ENCODE measurements at places on chromosomes 16 and 17.

GRCh38 chr16:74477226-74477625 lies 55.9 kb upstream of the CLEC18B start:
- DNase-seq = no peak

- DNase-seq = no peak
Observed at GRCh38 chr17:65143889-65144604, 6.9 kb downstream of the RGS9 start.

DNA sequence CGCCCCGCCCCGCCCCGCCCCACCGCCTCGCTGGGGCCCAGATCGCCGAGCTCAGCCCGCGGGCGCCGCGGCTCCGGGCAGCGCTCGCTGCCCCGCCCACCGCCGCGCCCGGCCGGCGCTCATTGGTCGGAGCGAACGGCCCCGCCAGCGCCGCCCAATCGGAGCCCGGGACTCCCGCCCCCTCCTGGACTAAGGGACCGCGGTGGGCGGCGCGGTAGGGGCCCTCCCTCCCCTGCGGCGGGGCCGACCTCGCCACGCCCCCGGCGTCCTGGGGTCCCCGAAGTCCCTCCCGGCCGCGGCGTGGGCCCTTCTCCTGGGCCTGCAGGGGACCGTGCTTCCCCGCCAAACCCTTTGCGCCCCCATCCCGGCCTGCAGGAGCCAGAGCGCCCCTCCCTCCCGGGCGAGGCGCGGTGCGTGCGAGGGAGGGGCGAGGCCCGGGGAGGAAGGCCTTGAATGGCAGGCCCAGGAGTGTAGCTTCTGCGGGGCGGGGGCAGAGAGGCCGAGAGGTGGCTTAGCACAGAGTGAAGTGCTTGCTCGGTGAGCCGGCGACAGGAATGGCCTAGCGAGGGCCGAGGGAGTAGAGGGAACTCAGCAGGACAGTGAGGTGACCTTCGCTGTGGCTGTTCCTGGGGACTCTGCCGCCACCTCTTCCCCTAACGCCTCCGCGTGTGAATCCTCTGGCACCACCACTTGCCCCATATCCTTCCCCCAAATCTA lies at the start of gene CAMKK1:
Gene CAMKK1, minus strand, starts transcription at position 51 of the 717 bp plus-strand sequence. CDS start 7,366 bp downstream, outside the sequence.
- DNase-seq = peak; percentile 94

DNA sequence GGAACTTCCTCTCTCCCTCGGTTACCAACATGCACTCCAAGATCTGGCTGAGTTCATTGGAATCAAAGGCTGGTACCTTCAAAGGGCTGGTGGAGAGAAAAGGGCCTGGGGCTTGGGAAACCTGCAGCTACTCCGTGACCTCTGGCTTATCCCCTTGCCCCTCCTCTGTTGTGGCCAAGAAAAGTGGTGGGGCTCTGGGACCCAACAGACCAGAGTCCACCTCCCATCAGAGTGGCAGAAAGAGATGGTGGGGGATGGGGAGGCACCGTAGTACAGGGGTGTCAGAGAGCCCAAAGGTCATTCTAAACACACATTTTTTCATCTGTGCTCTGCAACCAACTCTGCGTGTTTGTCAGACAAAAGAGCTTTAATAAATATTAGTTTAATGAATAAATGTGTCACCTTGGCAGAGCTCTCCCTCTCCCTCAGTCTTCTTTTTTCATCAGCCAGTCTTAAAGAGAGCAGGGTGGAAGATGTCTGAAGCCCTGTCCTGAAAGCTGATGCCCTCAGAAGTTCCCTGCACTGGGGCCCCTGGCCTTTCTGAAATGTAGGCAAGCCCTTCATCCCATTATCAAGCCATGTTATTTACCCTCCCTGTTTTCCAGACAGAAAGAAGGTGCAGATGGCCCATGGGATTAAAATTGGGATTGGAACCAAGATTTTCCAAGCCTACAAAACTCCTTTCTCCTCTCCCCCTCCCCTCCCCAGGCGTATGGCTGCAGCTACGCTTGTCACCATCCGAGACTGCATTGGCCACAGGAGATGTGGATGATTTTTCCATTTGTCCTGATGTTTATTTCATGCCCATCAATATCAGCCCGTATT lies 227.3 kb downstream of the CCDC182 start:
- no peak for DNase-seq

GRCh38 chr17:77679589-77679988 lies 278.9 kb upstream of the TNRC6C start:
- DNase-seq = no peak

- no peak for DNase-seq
Observed at GRCh38 chr16:67882374-67883145, 2.1 kb upstream of the NRN1L start.

- no peak for DNase-seq
Observed at GRCh38 chr17:79854080-79855060, 15.1 kb upstream of the CBX4 start.

DNA sequence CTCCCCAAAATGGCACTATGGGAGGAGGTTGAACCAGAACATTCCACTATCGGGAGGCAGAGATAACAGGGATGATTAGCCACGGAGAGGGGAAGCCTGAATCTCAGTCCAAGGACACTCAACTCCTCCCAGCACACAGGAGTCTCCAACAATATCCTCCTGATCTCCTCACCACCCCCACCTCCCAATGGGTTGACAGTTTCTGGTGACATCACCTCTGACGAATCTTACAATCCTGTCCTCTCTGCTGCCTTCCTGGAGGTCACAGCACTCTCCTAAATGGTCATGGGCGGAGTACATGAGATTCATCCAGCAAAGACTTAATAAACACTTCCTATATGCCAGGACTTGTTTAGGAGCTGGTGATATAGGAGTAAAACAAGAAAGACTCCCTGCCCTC lies 80.9 kb downstream of the SLC6A2 start:
- DNase-seq = no peak

DNA sequence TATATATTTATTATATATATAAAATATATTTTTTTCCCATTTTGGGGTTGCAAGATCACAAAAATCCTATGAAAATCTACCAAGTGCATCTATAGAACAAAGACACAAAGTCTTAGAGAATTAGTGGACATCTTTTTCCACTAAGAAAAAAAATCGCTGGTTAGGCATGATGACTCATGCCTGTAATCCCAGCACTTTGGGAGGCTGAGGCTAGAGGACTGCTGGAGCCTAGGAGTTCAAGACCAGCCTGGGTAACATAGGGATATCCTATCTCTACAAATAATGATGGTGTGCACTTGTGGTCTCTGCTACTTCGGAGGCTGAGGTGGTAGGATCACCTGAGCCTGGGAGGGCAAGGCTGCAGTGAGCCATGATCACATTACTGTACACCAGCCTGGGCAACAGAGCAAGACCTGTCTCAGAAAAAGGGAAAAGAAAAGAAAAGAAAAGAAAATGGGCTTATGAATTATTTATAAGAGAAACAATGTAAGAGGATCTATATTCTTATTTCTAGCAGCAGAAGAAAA lies 185.1 kb upstream of the PSMD7 start:
- DNase-seq = no peak

DNA sequence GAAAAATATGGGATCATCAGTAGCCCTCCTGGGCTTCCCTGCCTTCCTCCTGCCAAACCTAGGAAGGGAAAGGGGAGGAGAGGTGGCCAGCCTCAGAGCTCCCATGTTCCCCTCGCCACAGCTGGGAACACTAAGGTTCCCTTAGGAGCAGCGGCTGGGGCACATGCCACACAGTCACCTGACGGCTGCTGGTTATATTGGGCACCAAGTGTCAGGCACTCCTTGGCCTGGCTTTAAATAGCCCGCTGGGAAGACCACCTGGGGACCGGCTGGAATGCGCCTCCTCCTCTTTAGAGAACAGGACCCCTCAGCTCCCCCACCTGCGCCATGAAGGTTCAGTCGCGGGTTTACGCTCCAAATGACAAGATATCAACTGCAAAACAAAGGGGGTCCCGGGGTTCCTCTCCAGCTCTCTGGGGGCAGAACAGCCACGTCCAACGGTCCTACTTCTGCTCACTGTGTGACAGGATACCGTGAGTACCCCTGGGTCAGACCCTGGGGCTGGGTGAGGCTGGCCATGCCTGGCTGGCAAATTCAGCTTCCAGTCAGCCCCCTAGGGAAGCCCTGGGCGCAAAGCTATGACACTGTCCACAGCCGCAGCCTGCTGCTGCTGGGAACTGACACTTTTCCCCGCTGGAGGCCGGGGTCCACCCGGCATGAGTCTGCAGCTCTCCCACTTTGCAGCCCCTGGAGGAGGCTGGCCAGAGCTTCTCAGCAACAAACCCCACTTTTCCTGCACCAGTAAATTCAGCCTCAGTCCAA lies 3.3 kb downstream of the SMIM5 start:
- DNase-seq = no peak

- no peak for DNase-seq
Observed at GRCh38 chr17:5820721-5821456, 236.6 kb upstream of the NLRP1 start.

DNA sequence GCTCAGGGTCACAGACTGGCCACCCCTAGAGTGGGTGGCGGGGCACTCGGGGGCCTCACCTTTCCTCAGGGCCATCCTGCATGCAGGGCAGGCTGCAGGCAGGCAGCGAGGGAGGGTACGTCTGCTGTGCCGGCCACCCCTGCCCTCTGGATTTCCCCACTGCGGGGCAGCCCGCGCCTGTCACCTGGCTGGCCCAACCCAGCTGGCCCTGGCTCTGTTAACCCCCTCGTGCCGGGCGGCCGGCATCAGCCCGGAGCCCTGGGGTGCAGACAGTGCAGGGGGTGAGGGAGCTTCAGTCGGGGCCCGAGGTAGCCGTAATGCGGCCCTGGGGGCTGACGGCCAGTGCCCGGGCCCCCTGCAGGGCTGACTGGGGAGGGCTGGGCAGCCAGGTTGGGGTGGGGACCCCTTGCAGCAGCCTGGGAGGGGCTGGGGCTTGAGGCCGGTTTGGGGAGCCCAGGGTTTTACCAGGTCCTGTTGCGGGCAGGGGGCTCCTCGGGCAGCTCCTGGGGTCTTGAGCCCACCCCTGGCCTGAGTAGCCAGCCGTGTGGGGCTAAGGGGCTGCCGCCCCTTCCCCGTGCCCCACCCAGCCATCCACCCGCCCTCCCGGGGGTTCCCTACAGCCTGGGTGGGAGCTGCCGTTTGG lies at the start of gene IGFALS:
Gene IGFALS, minus strand, starts transcription at position 128 of the 643 bp plus-strand sequence. Its CDS starts 53 bp downstream, at position 75.
- no peak for DNase-seq

DNA sequence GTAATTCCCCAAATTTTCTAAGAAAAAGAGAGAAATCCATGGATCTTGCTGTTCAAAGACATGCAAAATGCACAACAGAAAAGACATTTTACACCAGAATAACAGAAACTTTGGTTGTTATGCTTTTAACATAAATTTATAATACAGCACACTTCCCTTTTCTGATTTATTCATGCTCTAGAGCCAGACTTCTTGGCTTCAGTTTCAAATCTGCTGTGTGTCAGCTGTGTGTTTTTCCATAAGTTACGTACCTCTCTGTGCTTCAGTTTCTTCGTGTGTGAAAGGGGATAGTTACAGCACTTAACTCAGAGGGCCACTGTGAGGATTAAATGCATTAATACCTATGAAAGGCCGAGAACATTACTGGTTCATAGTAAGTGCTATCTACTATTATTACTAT lies 6.8 kb upstream of the CCL3L1 start:
- no peak for DNase-seq

- DNase-seq = no peak
Observed at GRCh38 chr17:66679631-66680517, 155.0 kb upstream of the CACNG5 start.

GRCh38 chr17:49580981-49581647 lies 5.4 kb downstream of the NXPH3 start:
- no peak for DNase-seq

DNA sequence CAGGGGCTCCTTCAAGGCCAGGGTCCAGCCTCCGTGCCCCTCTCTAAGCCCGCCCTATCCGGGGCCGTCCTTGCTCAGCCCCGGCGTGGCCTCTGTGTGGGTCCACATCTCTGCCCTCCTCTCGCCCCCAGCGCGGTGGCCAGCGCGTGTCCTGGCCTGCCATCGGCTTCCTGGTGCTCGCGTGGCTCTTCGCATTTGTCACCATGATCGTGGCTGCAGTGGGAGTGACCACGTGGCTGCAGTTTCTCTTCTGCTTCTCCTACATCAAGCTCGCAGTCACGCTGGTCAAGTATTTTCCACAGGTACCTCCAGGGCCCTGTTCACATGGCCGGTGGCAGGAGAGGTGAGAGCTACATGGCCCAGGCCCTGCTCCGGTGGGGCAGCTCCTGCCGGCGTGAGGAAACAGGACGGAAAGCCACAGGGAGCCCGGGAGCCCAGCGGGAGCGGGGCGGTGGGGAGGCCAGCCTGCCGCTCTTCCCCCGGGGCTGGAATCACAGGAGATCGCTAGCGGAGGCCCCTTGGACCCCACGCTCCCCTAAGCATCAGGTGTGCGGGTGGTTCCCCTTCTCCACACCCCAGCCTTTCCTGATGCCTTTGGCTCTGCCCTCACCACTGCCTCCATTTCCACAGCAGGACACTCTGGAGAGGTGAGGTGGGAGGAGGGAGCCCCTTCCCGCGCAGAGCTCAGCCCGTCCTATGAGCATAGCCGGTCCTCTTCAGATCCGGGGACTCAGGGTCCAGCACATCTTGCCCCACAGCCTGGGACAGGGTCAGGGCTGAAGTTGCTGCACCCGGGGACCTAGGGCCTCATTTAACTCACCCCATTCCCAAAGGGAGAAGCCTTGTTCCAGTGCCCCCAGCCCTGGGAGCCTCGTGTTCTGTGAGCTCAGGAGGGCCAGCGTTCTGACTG lies 10.2 kb downstream of the TAX1BP3 start:
- DNase-seq = no peak

GRCh38 chr16:53966821-53967571 lies 263.0 kb downstream of the FTO start:
- no peak for DNase-seq

DNA sequence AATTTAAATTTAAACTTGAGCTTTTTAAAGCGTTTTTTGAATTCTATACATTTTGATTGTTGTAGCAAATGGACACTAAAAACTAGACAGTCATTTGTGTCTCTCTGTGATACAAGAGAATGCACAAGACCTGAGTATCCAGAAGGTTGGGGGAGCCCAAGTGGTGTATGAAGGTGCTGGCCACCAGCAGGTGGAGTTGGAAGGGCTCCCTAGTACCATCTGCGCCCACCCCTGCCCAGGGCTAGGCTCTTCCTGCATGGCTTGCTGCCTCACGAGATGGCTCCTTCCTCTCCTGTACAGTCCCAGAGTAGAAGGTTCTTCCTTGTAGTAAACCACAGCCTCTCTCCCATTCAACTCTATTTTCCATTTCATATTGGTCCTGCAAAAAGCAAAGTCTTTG lies 17.0 kb downstream of the GID4 start:
- no peak for DNase-seq

DNA sequence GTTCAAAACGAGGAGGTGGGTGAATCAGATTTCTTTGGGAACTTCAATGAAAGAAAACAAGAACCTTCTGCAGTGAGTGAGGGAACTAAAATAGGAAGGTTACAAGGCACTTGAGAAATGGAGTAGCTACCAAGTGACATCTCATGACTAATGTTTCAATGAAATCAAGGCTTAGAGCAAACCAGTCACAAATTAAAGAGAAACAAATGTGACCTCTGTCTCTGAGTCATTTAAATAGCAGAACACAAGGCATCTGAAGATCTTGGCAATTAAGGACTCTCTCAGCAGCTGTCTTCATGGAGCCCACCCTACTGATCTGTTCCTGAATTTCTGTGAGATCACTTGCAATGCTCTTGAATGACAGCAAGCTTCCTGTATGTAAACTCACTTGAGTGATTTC lies 109.5 kb downstream of the CDH11 start:
- DNase-seq = no peak

- DNase-seq = no peak
Observed at GRCh38 chr16:89037261-89038152, 56.1 kb upstream of the ACSF3 start.

- DNase-seq = no peak
Observed at GRCh38 chr16:25625620-25626019, 66.1 kb upstream of the HS3ST4 start.
